ENCODE measurements at places on chromosomes 1 and 21.

DNA sequence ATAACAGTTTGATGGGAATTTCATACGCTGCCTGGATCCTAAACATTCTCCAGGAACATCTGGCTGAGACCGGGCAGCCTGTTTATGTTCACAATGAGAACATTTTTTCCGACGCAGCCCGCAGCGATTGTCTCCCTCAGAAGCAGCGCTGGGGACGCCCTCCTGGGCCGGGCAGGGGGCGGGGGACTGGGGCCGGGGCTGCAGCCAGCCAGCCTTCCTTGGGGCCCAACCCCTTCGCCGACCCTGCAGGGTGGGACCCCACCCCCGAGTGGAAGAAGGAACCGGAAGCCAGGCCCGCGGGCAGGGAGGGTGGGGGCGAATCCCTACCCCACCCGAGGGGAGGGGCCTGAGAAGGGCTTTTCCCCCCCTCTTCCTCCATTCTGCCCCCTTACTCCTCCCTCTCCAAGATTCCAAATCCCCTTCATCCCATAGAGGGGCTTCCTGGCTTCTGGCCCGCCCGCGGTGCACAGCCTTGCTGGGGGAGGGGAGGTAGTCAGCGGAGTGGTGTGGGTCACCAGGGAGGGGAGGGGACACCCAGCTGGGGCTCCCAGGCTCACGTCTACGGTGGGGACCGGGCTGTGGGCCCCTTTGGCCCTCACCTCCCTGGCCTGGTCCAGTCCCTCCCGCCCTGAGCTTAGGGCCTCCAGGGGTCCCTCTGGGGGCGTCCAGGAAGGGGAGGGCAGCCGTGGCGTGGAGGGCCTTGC, 60.6 kb downstream of the WNT9A start:
- DNase-seq: peak; percentile 55

GRCh38 chr1:26288311-26288941, 8.5 kb downstream of the SH3BGRL3 start:
- DNase-seq: peak; percentile 76

- no peak for DNase-seq
Observed at GRCh38 chr1:241012708-241013340, 344.2 kb downstream of the RGS7 start.

DNA sequence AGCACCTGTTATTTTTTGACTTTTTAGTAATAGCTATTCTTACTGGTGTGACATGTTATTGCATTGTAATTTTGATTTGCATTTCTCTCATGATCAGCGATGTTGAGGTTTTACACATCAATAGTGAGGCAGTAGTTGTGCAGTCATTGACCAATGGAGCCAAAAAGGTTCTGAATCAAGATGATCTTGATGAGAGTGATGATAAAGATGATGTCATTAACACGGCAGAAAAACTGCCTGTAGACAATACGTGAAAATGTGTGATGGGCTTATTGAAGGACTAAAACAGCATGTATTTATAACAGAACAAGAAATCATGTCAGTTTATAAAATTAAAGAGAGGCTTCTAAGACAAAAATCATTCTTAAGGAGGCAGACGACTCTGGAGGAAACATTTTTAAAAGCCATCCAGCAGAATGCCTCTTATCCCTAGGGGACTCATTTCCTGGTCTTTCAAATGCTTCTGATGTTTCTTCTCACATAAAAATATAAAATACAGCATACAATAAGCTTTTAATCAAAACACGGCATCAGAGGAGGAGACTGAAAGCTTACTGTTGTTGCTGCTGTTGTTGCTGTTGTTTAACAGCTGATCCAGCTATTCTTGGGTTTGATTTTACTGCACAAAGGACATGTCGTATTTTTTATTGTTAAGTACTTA, 400.3 kb downstream of the LTN1 start:
- no peak for DNase-seq

- no peak for DNase-seq
Observed at GRCh38 chr1:53197291-53198200, 922 bp downstream of the CPT2 start.

DNA sequence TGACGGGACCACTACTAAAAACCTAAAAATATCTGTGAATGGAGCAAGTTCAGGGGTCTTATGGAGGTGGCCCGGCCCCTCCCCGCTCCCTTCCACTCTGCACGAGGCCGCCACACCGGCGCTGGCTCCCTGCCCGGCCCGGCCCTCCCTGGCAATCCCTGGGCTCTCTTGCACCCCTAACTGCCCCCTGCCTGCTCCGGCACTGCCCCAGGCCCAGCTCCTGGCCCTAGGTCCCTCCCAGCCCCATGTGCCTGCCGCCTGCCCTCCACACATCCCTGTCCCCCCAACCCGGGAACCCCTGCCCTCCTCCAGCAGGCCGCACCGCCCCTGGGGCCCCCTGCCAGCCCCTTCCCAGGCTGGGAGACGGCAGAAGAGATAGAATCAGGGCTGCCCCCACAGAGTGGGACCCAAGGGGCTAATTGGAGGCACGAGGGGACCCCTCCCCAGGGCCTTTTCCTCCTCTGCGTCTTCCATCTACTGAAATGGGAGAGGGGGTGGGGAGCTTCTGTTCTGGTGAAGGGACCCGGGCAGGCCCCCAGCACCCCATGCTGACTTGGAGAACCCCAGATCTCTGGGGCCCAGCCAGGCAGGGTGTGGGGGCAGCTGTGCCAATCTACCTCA, 9.3 kb upstream of the CTRC start:
- DNase-seq: no peak

DNA sequence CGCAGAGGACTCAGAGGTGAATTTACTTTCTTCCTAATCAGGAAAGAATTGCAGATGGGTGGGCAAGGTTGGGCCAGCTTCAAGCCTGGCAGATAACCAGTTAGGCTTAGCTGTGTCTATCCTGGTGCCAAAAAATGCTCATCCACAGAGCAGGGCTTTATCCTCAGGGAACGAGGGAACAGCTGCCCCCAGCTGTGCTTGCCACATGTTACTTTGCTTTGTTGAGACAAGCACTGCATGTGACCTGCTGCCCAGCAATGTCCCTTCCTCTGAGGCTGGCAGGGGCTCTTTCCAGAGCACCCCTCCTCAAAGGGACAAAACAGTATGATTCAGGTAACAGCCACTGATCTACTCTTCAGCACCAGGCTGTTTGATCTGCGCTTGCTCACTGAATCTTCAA, 505.1 kb upstream of the USP24 start:
- DNase-seq: no peak

- DNase-seq: no peak
Observed at GRCh38 chr1:73910062-73910461, 287.9 kb downstream of the LRRIQ3 start.

- DNase-seq: no peak
Observed at GRCh38 chr1:242132121-242132817, 133.4 kb upstream of the MAP1LC3C start.

DNA sequence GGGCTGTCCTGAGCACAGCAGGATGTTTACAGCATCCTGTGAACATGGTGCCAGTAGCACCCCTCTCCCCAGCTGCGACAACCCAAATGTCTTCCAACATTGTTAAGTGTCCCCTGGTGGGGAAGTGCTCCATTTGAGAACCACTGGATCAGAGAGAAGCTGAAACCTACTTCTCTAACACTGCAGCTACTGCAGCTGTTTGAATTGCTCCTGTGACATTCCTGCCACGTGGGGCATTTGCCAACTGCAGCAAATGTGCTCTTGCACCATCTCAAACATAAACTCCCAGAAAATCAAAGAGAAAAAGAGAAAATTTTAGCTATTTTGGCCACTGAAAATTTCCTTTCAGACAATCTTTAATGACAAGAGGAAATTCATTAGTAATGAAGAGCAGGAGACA, 11.0 kb downstream of the SLC2A5 start:
- DNase-seq: no peak

- DNase-seq: no peak
Observed at GRCh38 chr1:110056776-110057175, 13.7 kb downstream of the ALX3 start.

- no peak for DNase-seq
Observed at GRCh38 chr1:97119260-97120158, 397.9 kb downstream of the PTBP2 start.

GRCh38 chr1:233905416-233906051, 1.1 kb downstream of the SLC35F3 start:
- DNase-seq: no peak

DNA sequence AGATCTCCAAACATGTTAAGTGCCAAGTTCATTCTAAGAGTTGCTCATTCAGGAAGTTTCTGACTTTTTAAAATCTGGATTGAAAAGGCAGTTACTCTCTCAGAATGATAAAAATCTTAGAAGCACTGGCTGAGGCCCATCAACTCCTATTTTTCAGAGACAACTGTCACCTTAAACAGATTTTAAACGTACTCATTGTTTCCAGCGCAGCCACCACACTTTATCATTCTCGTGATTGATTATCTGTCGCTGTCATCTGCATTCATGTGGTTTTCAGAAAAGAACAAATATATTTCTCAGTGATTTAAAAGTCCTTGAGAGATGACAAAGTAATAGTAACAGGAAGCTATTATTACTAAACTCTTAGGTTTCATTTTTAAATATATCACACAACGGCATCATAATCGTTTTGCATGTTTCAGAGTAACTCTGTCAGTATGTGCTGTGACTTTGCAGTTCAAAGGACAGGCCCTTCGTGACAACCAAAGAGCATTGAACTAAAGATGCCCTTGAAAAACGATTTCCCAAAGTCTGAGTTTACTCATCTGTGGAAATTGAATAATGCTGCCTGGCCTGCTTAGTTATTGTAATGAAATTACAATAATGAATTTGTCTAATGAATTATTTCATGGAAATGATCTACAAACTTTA, 14.9 kb upstream of the KCNK1 start:
- DNase-seq: no peak

GRCh38 chr1:223429821-223430220, 36.6 kb downstream of the CCDC185 start:
- no peak for DNase-seq

GRCh38 chr1:213268221-213268620, 217.2 kb downstream of the RPS6KC1 start:
- DNase-seq: no peak

DNA sequence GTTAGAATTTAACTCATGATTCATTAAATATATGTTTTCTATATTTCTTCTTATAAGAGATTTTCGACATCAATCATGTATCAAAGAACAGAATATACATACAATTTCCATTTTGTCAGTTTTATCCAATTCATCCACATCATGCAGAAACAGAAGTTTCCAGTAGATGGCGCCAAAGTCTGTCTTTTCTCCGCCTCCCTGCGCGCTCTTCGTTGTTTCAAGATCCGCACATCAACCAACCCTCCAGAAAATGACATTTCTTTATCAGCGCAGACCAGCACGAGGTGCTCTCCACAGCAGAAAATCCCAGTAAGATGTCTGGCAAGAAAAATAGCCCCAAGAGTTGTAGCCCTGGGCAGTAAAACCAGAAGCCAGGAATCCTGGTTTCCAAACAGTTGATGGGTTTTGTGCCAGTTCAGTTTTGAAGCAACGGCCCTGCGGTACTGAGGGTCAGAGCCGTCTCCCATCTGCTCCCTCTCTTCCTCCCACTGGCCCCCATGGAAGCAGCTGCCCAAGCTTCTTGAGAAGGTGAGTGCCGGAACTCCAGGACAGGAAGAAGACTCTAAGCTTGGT, 38.6 kb upstream of the GPR137B start:
- DNase-seq: peak; percentile 49

DNA sequence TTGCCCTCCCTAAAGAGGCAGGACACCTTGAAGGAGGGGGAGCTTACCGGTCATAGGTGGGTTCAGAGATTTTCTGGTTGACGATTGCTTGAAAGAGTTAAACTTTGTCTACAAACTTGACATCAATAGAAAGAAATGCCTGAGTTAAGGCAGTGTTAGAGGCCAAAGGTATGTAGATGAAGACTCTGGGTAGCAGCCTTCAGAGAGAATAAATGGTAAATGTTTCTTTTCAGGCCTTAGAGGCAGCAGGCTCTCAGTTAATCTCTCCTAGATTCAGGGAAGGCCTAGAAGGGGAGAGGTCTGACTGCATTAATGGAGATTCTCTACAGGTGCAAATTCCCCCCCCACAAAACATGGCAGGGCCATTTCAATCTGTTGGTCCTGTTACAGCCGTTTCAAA, 27.7 kb downstream of the MX1 start:
- no peak for DNase-seq

DNA sequence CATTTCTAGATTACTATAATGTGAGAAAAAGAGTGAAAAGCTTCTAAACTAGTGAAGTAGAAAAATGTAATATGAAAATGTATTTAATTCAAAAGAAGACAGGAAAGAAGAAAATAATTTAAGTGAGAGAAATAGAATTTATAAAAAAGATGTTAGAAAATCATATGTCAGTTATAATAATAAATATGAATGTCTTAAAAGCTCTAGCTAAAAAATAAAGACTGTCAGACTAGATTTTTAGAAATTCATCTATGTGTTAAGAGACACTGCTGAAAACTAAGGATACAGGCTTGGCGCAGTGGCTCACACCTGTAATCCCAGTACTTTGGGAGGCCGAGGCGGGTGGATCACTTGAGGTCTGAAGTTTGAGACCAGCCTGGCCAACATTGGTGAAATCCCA, 37.3 kb upstream of the VANGL1 start:
- no peak for DNase-seq

GRCh38 chr21:31364253-31364945, 20.3 kb upstream of the TIAM1 start:
- DNase-seq: peak; percentile 32

DNA sequence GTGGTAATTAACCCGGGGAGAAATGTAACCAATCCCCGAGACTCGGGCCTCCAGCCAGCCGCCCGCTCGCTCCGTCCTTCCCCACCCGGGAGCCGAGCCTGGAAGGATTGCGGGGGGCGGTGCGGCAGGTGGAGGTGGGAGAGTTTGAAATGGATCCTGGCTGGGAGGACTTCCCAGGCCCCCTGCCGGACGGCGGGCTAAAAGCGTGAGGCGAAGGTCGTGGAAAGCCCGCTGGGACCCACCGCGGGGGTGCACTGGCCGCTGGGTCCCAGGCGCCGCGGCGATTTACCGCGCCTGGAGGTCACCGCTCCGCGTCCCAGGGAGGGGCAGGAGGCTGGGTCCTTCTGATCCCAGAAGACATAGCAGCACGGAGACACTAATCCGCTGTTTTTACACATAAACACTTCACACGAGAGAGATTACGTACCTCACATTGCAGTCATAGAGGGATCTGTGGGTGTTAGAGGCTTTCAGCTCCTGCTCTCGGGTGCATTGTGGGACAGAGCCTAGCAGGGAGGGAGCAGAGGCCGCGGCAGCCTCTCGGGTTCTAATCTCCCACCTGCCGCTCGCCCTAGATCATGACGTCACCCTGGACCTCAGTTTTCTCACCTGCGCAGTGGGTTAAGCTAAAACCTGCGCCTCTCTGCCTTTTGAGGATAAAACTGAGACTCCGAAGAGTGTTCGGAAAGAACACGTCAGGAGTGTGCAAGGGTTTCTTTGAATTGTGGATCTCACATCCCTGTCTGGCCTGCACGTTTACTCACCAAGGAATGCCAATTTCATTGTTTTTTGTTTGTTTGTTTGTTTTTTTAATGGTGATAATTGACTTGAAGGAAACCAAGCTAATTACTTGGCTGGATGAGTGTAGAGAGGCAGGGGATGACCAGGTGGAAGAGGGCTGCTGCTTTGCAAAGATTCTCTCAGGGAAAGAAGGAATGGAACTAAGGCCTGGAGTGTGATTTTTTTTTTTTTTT, 17.1 kb upstream of the TMEM9 start:
- no peak for DNase-seq

GRCh38 chr1:150876119-150876454, 312 bp downstream of the ARNT start:
- DNase-seq: no peak

- no peak for DNase-seq
Observed at GRCh38 chr1:38586993-38587646, 272.5 kb downstream of the RRAGC start.

GRCh38 chr1:184078564-184079249, 27.2 kb downstream of the TSEN15 start:
- DNase-seq: no peak

Data from thymus (tissue), 14 donors.